Aorta (tissue), 5 donors: ENCODE measurements at places on chromosomes 5 and 9. TPM values are rescaled to one million over a fixed set of nuclear protein-coding genes. Genes with fewer than 3 reads are reported as not detected.

DNA sequence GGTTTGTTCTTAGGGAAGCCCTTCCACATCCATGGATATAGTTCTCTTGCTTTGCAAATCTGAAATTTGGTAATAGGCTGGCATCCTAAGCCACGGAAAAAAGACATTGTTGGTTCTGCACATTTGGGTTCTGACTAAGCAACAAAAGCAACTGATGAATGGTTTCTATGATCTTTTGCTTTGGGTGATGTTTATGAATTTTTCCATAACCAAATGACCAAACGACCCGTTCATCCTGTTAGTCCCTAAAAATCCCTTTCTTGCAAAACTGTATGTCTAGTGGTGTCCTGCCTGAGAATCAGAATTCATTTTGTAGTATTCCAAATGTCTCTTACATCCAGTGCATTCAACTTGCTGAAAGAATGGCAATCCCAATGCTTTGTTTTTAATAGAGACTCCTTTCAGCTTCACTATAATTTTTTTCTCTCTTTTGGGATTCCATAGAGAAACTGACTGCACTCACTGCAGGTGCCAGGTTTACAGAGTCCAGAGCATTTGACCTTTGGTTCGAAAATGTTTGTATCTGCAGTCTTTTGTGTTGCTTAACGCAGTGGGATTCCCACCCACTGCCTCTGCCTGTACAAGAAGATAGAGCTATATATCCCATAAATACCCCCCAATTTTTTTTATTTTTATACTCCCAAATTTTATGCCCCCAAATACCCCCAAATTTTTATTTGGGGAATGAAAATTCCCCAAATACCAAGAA, 4.7 kb downstream of the SPTAN1 start:
- no peak for DNase-seq
- H3K4me3 ChIP-seq = no peak overlapping the region
- no peaks in the 10 kb centered on the region for H3K36me3 ChIP-seq
- H3K4me1 ChIP-seq = peaks cover 2% of the 10 kb centered on the region
- H3K27ac ChIP-seq = no peak overlapping the region

Gene ANKRD34B
- not detected for total RNA-seq

DNA sequence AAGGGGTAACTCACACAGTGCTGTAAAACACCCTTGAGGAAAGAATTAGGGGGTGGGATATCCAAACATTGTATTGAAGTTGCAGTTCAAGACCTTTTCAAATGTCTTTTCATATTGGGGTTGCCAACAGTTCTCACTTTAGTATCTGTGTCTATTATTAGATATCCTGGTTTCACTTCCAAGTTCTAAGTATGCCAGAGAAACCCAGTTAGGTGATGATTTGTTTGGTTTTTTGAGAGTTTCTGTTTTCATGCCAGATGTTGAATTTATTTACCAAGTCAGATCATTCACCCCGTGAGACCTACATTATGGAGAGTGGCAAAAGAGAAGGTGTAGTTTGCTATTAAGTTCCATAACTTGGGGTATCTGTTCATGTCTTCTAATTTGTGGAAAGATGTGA, 64.5 kb downstream of the C9orf152 start:
- DNase-seq = no peak
- no peaks in the 10 kb centered on the region for H3K27me3 ChIP-seq
- H3K36me3 ChIP-seq = no peaks in the 10 kb centered on the region
- H3K4me3 ChIP-seq = no peak overlapping the region
- H3K27ac ChIP-seq = no peak overlapping the region

DNA sequence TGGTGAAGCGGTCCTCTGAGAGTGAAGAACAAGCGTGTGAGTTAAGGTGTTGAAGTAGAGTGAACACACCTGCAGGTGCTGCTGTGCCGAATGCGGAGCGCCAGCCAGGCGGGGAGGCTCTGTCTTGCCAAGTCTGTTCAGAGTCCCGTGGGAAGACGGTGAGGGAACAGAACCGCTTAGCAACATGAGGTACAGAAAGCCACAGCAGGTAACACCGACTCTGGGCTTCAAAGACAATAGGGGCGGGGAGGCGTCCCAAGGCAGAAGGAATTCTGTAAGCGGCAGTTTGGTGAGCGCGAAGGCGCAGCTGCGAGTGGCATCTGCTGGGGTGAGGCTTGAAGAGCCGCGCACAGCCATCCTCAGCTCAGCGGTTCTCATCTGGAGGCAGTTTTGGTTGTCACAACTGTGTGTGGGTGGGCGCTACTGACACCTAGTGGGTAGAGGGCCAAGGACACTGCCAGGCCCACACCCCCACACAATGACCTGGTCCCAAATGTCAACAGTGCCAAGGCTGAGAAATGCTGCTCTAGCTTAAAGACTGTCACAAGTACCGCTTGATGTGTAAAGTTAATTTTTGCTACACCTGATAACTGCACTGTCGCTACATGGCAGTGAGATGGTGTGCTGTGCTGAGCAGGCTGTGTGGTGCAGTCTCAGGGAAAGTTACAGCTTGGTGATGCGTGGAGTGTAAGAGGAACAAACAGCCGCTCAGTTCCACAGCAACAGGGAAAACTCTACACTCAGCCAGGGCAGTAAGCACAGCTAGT, 67.4 kb upstream of the TBC1D9B start:
- H3K27me3 ChIP-seq = no peaks in the 10 kb centered on the region
- H3K27ac ChIP-seq = no peak overlapping the region
- H3K4me3 ChIP-seq = no peak overlapping the region
- DNase-seq = no peak

Gene UBE2R2
- 34.3 TPM for total RNA-seq

DNA sequence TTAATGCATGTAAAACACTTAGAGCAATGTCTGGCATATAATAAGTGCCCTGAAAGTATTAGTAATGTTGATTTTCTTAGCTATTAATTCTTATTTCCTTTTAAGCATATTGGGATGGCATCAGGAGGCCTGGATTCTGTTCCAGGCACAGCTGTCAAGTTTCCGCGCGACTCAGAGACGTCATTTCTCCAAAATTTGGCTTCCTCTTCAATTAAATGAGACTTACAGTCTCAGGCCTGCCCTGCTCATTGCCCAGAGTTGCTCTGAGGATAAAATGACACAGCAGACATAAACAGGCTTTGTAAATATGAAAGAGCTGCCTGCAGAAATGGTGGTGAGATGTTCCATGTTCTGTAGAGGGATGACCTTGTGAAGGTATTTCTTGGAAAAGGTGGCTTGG, 159.8 kb upstream of the GLRA1 start:
- no peak overlapping the region for H3K4me3 ChIP-seq
- no peak overlapping the region for H3K27ac ChIP-seq
- no peak for DNase-seq
- no peaks in the 10 kb centered on the region for H3K36me3 ChIP-seq
- no peaks in the 10 kb centered on the region for H3K27me3 ChIP-seq
- no peaks in the 10 kb centered on the region for H3K4me1 ChIP-seq

Gene GADD45G
- total RNA-seq = 4.7 TPM

Gene SEMA4D
- 26.2 TPM for total RNA-seq

Gene ANKRD31
- total RNA-seq = 0.24 TPM

Gene CDX1
- total RNA-seq = not detected

Gene BTNL8
- 0.29 TPM for total RNA-seq

GRCh38 chr9:79360387-79361347, 211.1 kb upstream of the TLE4 start:
- no peak for DNase-seq
- H3K27ac ChIP-seq = no peak overlapping the region
- no peak overlapping the region for H3K4me3 ChIP-seq
- H3K36me3 ChIP-seq = no peaks in the 10 kb centered on the region
- H3K27me3 ChIP-seq = peaks cover 1% of the 10 kb centered on the region

Gene NUTM2G
- total RNA-seq = not detected

- no peak overlapping the region for H3K4me3 ChIP-seq
- peaks cover 2% of the 10 kb centered on the region for H3K4me1 ChIP-seq
- H3K36me3 ChIP-seq = no peaks in the 10 kb centered on the region
- no peak for DNase-seq
- no peak overlapping the region for H3K27ac ChIP-seq
- no peaks in the 10 kb centered on the region for H3K27me3 ChIP-seq
Measured at GRCh38 chr5:115260248-115260647, 2.4 kb downstream of the PGGT1B start.

DNA sequence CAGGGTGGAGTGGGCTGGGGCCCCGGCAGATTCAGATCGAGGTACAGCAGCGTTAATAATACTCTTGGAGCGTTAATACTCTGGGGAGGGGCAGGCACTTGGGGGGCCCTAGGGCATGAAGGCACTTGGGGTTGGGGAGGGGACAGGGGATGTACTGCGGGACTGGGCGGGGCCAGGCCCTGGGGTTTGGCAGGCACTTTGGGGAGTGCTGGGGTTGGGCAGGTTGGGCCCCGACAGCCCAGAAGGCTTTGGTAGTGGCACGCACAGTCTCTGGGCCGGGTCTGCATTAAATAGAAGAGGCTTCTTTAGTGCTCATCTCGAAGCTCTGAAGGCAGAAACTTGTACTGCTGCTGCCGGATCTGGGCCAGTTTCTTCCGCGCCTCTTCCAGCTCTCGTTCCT, 7.8 kb upstream of the TPM2 start:
- no peaks in the 10 kb centered on the region for H3K27me3 ChIP-seq
- no peaks in the 10 kb centered on the region for H3K4me1 ChIP-seq
- DNase-seq = peak; percentile 70
- peaks cover 30% of the 10 kb centered on the region for H3K36me3 ChIP-seq
- H3K4me3 ChIP-seq = no peak overlapping the region

Gene PCDHGA2
- 10.6 TPM for total RNA-seq

DNA sequence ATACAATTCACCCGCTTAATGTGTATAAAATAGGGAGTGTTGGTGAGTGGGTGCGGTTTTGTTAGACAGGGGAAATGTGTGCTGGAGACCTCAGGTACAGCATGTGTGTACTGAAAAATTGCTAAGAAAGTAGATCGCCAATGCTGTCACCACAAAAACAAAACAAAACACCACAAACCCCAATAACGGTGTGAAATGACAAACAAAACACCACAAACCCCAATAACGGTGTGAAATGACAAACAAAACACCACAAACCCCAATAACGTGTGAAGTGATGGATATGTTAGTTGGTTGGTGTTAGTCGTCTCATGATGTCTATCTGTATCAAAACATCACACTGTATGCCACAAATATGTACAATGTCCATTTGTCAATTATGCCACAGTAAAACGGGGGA, 14.2 kb upstream of the GFPT2 start:
- no peaks in the 10 kb centered on the region for H3K27me3 ChIP-seq
- H3K27ac ChIP-seq = no peak overlapping the region
- H3K36me3 ChIP-seq = no peaks in the 10 kb centered on the region
- H3K4me3 ChIP-seq = no peak overlapping the region

DNA sequence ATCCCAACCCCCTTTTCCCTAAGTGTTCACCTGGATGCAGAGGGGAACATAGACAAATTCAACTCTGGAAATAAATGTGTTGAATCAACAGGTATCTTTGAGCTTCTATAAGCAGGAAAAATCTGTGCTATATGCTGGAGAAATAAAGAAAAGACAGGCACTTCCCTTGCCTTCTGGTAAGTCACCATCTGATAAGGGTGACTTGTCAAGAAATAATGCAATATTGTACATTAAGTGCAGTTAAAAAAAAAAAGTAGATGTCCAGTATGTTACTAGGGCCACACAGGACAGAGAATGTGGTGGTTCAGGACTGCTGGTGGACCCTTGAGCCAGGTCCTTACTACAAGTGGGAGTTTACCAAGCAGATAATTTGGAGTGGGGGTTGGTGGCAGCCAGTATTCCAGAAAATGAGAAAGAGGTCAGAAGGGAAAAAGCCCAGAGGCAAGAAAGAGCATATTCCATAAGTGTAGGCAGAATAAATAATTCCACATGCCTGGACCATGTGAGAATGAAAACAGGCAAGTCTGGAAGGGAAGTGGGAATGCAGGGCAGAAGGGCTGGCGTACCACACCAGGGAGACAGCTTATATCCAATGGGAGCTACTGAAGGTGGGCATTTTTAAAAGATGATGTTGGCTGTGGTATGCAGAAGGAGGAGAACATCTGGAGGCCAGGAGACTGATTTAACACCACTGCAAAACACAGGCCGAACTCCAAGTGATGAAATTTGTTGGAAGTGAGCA, 209.9 kb downstream of the SEMA5A start:
- no peak overlapping the region for H3K4me3 ChIP-seq
- H3K36me3 ChIP-seq = peaks cover 4% of the 10 kb centered on the region
- DNase-seq = no peak
- no peak overlapping the region for H3K27ac ChIP-seq

DNA sequence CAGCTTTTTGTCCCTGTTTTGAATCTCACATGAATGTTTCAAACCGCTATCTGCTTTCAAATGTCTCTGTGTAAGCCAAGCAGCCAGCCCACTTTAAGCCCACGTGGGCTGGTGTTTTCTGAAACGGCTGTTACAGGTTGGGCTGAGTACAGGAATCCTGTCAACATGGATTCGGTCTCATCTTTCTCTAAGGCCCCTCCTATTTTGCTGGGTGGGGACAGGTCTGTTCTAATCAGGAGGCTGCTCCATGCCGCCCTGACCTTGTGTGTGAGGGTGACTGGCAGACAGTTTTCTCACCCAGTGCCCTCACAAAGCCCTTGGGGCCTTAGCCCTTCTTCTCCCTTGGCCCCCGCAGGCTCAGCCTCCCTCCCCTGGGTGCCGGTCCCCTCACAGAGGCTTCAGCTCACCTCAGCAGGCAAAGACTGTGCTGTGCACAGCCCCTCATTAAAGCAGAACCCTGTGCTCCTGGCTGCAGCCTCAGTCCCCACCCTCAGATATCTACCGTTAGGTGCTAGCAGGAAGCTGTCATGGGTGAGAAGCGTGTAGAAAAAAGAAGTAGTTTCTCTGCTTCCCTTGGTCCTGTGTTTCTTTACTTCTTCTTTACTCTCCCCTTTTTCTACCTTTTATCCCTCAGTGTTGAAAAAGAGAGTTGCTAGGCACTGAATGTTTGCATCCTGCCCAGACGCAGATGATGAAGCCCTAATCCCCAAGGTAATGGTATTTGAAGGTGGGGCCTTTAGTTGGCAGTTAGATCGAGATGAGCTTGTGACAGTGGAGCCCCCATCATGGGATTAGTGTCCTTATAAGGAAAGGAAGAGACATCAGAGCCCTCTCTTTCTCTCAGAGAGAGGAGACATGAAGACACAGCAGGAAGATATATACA, 205.7 kb downstream of the ADAMTS12 start:
- H3K27me3 ChIP-seq = no peaks in the 10 kb centered on the region
- H3K27ac ChIP-seq = no peak overlapping the region
- no peaks in the 10 kb centered on the region for H3K36me3 ChIP-seq
- H3K4me1 ChIP-seq = no peaks in the 10 kb centered on the region

Gene KIF12
- not detected for total RNA-seq
